ENCODE measurements at places on chromosomes 11 and 22. TPM values are rescaled to one million over a fixed set of nuclear protein-coding genes. Genes with fewer than 3 reads are reported as not detected.

DNA sequence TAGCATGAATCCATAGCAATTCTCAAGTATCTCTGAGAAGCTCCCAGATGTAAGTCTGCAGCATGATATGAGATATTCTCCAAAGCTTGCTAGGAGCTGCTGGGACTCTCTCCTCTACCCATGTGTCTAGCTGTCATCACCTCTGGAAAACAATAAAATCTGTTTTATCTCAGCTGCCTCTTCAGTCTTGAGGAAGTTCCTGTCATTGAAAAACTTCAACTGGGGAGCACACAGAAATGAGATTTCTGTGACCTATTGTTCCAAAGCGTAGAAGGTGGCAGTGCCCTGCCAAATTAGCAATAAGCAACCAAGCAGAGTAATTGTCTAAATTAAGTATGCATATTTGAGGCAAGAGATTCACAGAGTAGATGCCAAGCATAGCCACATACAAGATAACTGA is 1380.6 kb upstream of the RAG2 start:
- DNase-seq = no peak

GRCh38 chr11:62504158-62504973 is 42.2 kb downstream of the AHNAK start:
- no peak for DNase-seq

Gene ALDH3B2
- total RNA-seq = 17.9 TPM

DNA sequence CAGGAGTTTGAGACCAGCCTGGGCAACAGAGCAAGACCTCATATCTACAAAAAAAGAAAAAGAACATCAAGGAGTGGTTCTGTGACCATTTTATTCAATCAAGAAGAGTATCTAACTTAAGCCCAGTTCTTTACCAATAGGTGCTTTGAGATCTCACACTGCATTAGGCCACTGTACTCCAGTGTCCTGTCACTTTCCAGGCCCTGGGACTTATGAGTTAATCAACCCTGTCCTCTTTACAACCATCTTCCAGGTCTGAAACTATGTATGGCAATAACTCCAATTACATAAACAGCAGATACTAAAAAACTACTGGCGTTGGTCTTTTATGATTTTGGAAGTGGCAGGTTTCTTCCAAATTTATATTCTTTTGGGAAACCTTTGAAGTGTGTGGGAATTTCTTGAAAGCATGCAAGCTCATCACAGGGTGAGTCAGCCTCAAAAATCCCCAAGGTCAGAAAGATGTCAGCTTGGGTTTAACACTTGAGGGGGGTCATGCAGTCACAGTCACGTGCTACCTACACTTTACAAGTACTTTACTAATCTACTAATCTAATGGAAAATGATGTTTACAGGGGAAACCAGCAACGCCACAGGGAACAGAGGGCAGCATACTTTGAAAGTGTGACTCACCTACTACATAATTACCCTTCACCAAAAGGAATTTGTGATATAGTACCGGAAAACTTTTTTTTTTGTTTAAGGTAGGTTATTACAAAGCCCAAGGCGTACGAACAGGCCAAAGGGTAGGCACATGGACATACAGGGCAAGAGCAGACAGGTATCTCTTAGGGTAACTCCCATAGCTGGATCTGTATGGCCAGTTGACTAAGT is 15.6 kb downstream of the PISD start:
- DNase-seq = peak; percentile 97

Gene UVRAG
- total RNA-seq = 11.6 TPM

DNA sequence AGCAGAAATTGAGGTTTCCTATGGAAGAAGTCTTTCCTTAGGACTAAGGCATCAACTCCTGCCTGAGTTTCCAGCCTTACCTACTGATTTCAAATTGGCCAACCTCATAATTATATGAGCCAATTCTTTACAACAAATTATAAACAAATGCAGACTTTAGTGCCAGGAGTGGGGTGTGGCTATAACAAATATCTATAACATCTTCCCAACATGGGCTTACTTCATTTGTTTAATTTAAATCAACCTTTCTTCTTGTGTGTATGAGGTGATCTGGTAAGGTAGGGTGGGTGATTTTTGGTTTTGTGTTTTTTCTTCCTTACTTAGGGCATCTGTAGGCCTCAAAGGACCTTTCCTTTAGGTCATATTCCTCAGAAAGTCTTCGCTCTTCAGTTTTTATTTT is 354.9 kb downstream of the SHANK2 start:
- no peak for DNase-seq

GRCh38 chr22:30289980-30290313 is 642 bp upstream of the CASTOR1 start:
- no peak for DNase-seq

Gene MCHR1
- not detected for total RNA-seq

Gene OR5AS1
- total RNA-seq = not detected

DNA sequence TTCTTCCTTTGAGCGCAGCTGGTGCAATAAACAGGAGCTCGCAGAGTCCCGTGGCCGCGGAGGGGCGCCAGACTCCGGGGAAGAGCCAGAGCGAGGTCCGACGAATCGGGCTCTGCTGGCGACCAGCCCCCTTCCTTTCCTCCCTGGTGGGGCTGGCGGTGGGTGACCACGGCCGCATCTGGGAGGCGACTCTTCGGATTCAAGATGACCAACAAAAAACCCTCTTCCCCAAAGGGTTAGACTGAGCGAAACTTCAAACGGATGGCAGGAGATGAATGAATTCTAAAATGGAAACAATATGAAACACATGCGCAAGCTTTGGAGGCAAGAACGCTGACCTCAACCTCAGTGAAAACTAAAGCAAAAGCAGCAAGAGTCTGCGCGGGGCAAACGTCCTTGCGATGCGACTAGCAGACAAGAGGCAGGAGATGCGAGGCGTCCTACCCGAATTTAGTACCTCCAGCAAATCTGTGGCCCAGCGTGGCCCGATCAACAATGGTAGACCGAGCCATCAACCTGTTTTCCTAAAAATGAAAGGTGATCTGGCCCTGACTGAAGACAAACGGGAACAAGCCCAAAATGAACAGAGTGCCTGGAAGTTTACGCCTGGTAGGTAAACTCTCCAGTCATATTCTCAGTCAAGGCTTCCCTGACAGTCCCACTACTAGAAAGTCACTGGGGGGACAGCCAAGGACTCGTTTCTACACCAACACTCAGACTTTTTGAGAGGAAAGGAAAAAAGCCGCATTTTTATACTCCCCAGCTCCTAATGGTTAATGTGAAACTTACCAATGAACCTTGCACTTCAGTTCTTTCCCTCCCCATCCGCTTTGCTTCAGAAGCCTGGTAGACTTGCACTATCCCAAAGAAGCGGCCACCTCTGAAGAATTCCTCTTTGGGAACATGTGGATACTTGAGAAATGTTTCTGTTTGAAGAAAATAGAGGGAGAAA is 11.6 kb downstream of the MMP3 start:
- no peak for DNase-seq

Gene SYT9
- not detected for total RNA-seq

Gene CST6
- 4.4 TPM for total RNA-seq

- no peak for DNase-seq
These were observed 233.3 kb downstream of the CEP164 start for GRCh38 chr11:117560780-117561530.

Data from bronchial epithelial cell (primary cell).